Stimulated activated CD8-positive, alpha-beta memory T cell treated with anti-CD3 and anti-CD28 coated beads, Interleukin-15, amount 100 ng/mL, for 24 hours (primary cell): ENCODE measurements at places on chromosomes 5 and 9.

DNA sequence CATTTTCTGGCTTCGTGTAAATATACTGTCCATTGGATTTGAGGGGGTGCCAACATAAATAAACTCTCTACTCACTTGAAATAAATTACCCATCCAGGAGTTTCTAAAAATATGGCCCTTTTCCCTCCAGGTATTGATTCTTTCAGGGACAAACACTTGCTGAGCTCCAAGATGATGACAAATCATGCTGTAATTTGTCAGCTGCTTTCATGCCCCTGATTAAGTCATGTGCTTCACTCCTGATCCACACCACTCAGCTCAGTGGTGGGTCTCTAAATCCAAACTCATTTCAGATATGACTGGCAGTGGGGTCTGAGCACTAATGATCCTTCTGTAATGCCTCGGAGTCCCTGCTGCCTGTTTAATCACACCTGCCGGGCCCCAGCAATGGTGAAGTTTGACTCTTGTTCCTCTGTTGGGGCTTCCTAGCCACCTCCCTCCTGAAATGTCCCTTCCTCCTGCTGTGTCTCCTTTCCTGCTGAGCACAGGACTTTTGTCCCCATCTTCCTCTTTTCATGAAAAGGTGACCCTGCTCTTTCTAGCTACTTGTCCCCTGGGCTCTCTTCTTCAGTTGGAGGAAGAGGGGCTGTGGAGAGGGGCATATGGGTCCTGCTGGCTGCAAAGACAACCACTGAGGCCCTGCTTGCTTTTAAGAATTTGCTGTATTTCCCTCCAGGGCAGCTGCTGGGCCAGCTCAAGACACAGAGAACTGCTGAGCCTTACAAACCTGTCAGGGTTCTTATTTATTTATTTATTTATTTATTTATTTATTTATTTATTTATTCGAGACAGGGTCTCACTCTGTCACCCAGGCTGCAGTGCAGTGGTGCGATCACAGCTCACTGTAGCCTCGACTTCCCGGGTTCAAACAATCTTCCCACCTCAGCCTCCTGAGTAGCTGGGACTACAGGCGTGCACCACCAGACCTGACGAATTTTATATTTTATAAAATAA is 200.0 kb downstream of the ATP10B start:
- no peak for DNase-seq

- no peak for DNase-seq
Measured at GRCh38 chr9:89021154-89021803, 30.0 kb downstream of the S1PR3 start.

DNA sequence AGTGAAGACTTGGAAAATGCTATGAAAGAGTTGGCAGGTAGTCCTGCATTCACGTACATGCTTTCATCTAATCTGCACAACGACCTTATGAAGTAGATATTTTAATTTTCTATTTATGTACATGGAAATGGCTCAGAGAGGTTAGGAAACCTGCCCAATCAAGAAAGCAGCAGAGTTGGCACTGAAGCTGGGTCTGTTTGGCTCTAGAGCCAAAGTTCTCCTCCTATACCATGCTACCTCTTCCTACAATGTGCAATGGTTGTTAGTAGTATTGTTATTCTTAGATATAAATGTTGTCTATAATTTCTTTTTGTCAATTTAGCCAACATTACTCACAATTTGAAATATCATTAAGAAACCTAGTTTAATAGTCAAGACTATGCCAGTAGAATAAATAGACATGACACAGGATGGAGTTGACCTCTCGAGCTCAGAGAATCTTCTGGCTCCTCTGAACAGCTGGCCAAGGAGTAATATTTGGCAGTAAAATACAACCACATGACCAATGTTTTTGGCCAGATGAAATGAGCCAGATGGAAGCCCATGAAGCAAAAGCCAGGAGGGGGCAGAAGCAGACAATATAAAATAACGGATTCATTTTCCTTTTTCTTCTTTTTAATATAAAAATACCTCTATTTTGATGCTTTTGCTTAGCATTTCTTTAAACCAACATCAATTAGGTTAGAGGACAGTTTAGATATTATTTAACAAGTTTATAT is 542.3 kb downstream of the PDE4D start:
- DNase-seq, result no peak

- no peak for DNase-seq
Measured at GRCh38 chr9:103700195-103700962, 393.7 kb upstream of the SMC2 start.

DNA sequence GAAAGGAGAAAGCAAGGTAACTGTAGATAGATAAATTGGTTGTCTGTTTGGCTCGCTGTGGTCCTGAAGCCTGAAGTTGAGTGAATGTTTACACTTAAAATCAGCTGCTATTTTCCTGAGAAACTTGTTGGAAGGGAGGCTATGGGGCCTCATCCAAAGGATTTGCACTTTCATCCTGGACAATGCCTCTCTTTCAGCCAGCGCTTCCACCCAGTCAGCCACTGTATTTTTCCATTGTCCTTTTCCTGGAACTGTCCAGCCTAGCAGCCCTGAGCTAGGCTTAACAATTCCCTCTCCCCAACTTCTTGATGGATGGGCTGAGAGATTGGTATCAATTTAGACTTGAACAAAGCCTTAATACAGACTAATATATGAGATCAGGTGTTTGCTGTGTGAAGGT is 429.2 kb downstream of the DMAC1 start:
- no peak for DNase-seq
